ENCODE measurements at places on chromosomes 6 and 20. TPM values are rescaled to one million over a fixed set of nuclear protein-coding genes. Genes with fewer than 3 reads are reported as not detected.

GRCh38 chr20:54017846-54018245, 52.5 kb downstream of the BCAS1 start:
- DNase-seq, result no peak

GRCh38 chr6:89468998-89469397, 36.0 kb downstream of the ANKRD6 start:
- no peak for DNase-seq

The MYB gene
- total RNA-seq, result 0.40 TPM

GRCh38 chr20:47917549-47918070, 132.3 kb upstream of the SULF2 start:
- no peak for DNase-seq

GRCh38 chr20:1332749-1333300, 3.9 kb upstream of the SDCBP2 start:
- DNase-seq, result no peak
